ENCODE measurements at places on chromosomes 6 and 20.
A peak's percentile ranks its signal among the peaks of the same experiment; 100 is the strongest.

DNA sequence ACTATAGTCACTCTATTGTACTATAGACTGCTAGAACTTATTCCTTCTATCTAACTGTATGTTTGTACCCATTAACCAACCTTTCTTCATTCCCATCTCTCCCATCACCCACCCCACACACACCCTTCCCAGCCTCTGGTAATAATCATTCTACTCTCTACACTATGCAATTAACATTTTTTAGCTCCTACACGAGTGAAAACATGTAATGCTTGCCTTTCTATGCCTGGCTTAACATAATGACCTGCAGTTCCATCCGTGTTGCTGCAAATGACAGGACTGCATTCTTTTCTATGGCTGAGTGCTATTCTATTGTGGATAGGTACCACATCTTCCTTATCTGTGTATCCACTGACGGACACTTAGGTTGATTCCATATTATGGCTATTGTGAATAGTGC lies 95.5 kb downstream of the ALDH8A1 start:
- no peak for DNase-seq

GRCh38 chr20:41095110-41095969 lies 42.0 kb upstream of the PLCG1 start:
- DNase-seq = peak; percentile 56

DNA sequence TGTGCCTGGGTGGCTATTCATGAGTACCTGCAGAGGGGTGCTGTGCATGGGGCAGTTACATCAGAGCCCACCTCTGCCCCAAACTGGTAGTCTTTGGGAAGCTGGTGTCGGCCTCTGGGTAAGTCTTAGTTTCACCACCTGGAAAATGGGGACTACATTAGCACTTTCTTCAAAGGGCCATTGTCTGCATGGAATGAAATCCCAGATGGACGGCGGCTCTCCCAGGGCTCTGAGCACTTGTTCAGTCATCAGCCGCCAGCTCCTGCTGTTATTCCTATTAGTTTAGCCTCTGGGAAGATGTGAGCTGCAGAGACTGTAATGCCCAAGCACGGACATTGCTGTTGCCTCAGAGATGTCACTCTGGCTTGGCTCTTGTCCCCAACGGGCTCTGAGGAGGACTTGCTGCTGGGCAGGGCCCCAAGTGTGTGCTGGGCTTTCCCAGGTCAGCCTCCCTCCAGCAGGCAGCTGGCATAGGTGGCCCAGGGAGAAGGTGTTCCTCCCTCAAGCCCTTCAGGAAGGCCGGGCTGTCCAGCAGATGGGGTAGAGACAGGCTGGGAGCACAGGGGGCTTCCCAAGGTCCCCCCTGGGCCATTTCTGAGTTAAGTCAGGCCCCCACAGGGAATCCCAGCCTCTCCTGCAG lies 268.3 kb downstream of the TFAP2C start:
- no peak for DNase-seq

DNA sequence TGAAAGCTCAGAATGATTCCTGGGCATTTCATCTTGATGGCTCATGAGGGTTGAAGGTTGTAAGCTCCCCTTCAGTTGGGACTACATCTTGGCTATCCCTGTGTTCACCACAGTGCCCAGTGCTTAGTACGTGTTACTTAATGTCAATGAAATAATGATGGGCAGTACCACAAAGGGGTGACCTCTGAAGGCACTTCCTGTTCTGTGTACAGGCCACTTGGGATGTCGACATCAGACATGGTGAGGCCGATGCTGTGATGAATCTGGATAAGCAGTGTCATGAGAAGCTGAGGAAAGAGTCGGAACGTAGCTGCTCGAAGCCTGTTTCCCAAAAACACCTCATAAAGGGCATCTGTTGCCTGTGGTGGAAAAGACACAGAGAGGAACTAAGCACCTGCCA lies 27.6 kb upstream of the RBL1 start:
- no peak for DNase-seq

DNA sequence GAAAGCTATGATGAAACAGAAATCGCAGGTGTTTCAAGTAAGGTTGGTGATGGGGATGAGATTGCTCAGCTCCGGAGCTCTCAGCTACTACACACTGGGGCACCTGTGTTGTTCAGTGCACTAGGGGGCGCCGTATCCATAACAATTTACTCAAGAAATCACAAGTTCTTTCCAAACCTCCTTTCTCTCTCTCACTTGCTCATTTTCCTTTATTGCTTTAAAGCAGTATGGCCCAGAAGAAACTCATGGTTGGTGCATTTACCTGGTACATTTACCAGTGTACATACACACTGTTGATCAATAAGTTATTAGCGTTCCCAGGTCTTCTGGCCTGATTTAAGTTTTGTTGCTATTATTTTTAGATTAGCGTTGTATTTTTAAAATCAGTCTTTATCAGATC lies 235.2 kb upstream of the TAB2 start:
- peak; percentile 85 for DNase-seq

DNA sequence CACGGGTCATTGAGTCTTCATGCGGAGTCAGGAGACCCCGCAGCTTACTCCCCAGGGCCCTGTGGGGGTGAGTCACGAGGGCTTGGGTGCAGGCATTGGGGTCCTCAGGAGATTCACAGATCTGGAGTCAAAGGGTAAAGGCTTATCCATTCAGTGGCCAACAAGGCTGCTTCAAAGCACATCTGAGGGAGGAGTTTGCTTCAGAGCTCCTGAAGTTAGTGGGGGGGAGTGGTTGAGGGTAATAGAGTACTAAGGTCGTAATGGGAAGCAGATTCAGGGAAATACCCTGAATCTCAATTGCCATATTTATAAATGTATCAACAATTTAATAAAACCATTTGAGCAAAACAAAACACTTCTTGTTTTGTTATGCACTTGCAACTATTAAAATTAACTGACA lies 37.3 kb downstream of the SH3BGRL2 start:
- DNase-seq = no peak
